Iris pigment epithelial cell (primary cell): ENCODE measurements at places on chromosomes 3 and 15.

GRCh38 chr3:33732394-33732793 lies 14.3 kb upstream of the CLASP2 start:
- no peak for DNase-seq

DNA sequence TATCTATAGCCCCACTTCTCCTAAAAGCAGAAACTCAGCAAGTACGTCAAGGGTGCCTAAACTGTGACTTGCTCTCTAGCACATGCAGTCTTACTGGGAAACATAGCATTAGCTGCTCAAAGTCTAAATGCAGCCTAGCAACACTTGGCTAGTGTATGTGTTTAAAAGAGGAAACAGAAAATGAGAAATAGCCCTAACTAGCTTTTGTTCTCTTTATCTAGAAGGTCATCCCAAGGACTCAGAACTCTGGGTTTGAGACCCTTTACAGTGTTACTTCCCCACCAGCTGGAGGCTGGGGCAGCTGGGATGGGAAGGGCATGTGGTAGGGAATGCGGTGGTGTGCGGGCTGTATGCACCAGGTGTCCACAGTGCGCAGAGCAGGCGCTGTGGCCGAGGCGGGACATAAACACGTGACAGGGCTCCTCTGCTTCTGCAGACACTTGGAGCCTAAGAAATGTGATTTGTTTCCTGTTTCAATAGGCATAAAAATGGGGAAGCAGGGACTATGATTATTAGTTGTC lies 13.3 kb downstream of the ETV5 start:
- DNase-seq, result no peak

DNA sequence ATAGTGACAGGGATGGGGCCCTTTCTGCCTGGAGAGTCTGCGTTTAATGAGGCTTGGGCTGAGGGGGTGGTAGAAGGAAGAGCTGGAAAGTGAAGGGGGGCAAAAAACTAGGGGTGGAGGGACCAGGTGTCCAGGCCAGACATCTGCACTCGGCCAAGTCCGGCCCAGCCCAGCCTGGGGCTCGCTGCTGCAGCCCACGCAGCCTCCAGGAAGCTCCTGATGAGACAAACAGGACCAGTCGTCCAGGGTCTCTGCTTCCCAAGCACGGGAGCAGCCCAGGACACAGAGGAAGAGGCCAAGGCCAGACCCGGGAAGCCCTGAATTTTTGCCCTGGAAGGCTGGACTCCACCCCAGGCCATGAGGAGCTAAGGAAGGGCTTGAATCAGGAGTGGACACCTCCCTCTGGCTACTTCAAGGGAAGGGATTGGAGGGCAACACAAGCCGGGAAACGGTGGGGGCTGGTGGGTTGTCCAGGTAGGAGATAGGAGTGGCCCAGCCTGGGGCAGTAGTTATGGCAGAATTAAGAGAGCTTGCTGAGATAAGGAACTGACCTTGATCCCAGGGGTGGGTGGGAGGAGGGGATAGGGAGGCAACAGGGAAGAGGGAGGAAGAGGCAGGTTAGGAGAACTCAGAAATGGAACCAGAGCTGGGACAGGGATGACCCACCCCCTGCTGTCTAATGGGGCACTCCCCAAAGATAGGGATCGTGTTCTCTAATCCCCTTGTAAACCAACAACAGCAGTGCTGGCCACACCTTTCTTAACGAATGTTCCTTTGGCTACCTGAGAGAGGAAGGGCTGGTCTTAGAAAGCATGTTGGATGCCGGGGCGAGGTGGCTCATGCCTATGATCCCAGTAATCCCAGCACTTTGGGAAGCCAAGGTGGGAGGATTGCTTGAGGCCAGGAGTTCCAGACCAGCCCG lies 89.5 kb downstream of the ANP32A start:
- DNase-seq, result no peak

- DNase-seq, result no peak
Measured at GRCh38 chr15:69375151-69375790, 38.9 kb upstream of the KIF23 start.

GRCh38 chr3:52931889-52932288 lies 34.5 kb upstream of the STIMATE start:
- DNase-seq, result no peak

DNA sequence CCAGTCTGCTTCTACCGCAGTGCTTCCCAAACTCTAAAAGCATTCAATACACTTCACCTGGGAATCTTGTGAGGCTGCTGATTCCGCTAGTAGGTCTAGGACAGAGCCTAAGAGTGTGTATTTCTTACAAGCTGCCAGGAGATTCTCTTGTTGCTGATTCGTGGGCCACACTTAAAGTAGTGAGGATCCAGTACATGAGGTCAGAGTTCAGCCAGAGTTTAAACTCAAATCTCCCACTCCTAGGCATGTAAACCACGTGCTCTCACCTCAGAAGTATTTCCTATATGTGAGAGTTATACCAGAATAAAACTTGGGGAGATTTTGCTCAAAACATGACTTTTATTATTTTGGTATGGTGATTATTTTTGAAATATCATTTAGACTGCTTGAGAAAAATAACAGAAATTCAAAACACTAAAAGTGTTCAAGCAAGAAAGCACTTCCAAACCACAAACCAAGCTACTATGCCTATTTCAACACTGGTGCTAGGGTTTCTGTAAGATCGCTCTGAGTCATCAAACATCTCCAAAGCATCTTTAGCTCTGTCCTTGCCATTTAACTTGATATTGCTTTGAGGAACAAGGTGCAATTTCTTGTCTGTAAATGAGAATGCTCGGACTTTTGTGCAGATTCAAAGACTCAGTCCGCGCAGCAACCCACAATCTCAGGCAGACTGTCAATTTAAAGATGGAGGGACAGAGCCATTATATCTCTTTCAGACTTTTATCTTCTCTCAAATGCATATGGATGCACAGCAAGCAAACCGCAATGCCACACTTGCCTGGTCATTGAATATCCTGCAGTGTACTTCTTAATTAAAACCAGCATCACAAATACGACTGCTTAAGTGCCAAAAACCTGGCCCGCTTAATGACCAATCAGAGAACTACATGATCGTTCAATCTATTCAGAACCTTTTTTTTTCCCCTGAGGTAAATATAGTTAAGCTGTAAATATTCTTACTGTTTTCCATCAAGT lies 59.8 kb downstream of the AGTR1 start:
- DNase-seq, result peak; percentile 95

- DNase-seq, result peak; percentile 52
Measured at GRCh38 chr15:64163659-64164362, 989 bp upstream of the PPIB start.

DNA sequence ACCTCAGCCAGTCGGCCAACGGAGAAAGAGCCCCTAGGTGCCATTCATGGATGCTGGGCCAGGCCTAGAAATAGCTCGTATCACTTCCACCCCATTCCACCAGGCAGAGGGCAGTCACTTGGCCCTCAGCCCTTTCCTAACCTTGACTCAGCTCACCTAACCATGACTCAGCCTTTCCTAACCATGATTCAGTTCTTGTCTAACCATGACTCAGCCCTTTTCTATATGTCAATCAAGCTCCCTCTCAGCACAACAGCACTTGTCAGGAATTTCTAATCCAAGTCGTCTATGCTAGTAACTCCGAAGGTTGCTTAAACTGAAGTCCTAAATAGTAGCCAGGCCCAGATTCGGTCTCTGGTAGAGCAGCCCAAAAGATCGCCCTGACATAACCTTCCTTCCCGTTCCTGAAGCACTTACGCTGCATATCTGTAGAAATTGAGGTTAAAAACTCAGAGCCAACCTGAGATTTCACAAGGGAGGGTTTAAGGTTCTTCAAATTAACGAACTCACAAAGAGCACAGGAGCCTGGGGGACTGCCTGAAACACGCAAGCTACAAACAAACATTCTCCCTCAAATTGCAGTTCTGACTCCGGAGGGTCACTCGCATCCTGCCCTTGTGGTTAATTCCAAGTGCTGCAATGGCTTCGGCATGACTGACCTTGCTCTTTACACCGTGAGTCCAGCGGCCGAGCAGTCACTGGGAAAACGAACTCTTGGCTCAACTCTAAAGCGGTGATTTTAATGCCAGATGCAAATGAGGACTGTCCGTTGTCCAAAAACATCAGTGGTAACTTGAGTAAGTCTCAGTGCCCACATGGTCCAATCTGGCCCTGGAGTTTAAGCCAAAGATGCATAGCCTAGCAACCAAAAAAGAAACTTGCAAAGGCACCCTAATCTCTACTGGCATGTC lies 99.9 kb downstream of the ADAMTS17 start:
- peak; percentile 41 for DNase-seq

- DNase-seq, result peak; percentile 54
Measured at GRCh38 chr3:170768334-170768801, 101.6 kb downstream of the RPL22L1 start.

DNA sequence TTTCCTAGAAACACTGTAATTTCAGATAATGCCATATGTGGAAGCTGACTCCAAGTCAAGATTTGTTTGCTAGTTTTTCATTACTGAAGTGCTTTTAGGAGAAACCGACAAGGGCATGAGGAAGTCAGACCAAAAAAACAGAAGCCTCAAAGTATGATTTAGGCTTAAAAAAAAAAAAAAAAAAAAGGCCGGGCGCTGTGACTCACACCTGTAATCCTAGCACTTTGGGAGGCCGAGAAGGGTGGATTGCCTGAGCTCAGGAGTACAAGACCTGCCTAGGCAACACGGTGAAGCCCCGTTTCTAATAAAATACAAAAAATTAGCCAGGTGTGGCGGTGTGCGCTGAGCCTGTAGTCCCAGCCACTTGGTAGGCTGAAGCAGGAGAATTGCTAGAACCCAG lies 11.6 kb downstream of the RPL15 start:
- DNase-seq, result no peak

DNA sequence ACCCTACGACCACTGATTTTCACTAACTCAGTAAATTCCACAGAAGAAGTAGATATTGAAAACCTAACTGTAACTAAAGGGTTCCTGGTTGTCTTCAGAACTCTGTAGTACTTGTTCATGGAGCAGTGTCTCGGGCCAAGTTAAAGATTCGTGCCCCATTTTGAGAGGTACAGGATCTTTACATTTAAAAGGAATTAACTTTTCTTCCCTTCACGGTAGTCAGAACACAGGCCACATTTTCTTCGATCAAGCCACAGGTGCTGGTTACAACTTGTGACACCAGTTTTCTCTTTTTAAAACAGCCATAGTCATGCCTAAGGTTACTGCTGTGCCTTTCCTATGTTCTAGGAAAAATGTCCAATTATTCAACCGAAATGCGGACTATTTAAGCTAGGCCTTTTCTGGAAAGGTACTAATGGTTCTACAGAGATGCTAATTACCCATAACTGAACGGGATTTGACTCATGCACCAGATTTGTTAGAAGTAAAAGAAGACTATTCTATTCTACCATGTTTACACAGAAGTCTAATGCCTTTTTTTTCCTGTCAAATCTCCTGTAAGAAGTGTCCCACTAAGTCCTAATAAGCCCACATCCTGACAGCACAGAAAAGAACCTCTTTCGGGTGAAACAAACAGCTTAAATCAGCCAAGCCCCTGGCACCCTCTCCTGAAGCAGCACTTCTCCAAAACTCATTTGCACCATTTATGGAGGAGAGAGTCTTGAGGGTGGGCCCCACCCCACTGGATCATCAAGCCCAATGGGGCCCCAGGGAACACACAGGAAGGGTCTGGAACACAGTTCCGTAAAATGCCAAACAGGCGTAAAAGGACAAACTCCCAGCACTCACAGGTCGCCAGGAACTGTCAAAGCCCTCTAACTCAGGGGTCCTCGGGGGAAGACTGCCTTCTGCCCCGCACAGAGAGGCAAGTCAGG lies 1.9 kb downstream of the LRIG1 start:
- peak; percentile 5 for DNase-seq

- peak; percentile 25 for DNase-seq
Measured at GRCh38 chr3:42157540-42158538, 66.7 kb downstream of the TRAK1 start.

GRCh38 chr3:153783741-153784480 lies 337.3 kb upstream of the ARHGEF26 start:
- DNase-seq, result no peak

GRCh38 chr15:71451130-71451529 lies 335.9 kb downstream of the THSD4 start:
- peak; percentile 47 for DNase-seq

GRCh38 chr3:66083784-66084213 lies 45.1 kb upstream of the MAGI1 start:
- no peak for DNase-seq

GRCh38 chr15:80183886-80184285 lies 31.1 kb downstream of the FAH start:
- DNase-seq, result peak; percentile 25

DNA sequence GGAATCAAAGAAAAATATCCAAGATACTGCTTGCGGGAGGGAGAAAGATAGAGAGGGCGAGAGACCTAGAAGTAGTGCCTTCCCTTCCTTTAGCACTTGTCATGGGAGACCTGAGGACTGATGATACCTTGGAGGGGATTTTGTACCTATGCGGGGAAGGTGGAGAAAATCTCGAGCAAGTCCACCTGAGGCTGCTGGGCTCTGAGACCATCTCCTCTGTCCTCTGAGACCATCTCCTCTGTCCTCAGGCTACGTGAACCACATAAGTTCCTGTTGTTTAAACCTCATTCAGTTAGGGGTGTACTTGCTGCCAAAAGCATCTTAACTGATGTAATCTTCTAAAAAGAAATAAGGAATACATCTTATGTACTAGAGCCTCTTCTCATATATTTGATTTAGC lies 164.9 kb downstream of the NR2F2 start:
- DNase-seq, result no peak

DNA sequence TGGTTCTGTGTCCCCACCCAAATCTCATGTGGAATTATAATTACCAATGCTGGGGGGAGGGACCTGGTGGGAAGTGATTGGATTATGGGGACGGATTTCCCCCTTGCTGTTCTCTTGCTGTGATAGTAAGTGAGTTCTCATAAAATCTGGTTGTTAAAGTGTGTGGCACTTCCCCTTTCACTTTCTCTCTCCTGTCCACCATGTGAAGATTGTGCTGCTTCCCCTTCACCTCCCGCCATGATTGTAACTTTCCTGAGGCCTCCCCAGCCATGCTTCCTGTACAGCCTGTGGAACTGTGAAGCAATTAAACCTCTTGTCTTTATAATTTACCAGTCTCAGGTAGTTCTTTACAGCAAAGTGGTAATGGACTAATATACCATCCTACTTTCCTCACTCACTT lies 289.6 kb downstream of the EFHB start:
- no peak for DNase-seq

DNA sequence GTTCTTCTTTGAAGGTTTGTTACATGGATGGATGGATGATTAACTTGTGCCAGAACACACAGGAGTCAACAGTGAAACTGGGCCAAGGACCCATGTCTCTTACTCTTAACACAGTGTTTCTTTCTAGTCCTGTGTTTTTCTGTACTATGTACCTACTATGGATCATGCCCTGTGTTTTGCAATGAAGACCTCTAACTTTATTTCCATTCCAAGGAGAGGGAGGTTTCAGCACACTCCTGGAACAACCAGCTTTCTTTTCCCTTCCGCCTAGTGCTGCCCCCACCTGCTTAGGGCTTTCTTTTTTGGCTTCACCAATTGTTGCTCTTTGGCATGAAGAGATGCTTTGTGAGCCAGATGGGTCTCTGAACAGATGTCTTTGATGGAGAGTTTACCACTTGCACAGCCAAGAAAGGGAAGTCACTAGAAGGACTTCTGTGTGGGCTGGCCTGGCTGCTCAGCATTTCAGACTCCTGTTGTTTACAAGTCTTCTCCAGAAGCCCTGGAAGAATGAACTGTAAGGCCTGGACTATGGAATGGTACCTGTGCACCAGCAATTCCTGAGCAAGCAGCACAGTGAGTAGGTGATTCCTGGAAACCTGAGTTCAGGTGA lies 44.5 kb downstream of the SNAPC5 start:
- no peak for DNase-seq
